ENCODE measurements at places on chromosomes 1 and 21. TPM values are rescaled to one million over a fixed set of nuclear protein-coding genes. Genes with fewer than 3 reads are reported as not detected.

ZYG11B gene
- total RNA-seq = 46.1 TPM

PADI2 gene
- total RNA-seq = not detected

GJA4 gene
- total RNA-seq = not detected

DNA sequence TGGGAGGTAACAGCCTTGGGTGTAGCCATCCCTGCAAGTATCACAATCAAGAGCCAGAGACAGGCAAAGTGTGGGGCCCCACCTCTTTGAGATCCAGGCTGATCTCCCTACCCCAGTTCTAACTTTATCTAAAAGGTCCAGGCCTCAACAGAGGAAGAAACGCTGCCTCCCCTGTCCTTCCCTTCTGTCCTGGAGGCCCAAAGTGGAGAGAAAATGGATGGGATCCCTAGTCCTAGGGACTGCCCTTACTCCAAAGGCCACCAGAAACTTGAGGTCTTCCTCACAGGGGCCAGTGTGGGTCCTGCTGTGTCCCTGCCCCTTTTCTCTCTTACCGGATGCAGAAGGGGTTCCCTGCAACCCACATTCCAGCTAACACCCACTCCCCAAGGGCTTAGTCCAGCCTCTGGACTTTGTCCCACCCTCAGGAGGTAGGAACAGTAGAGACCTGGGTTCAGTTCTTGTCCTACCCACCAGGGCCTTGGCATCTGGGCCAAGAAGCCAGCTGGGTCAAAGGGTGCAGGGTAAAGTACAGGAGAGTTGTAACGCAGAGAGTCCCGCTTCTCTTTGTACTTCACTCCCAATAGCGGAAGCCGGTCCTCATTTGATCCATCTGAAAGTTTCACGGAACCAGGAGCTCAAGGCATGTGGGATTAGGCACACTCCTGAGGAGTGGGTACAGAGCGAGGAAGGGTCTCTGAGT lies 1.9 kb downstream of the HDGF start:
- no peaks in the 10 kb centered on the region for H3K27me3 ChIP-seq
- H3K27ac ChIP-seq = peak overlapping the region; percentile 95
- peaks cover 35% of the 10 kb centered on the region for H3K4me1 ChIP-seq
- DNase-seq = no peak
- H3K36me3 ChIP-seq = peaks cover 4% of the 10 kb centered on the region

DNA sequence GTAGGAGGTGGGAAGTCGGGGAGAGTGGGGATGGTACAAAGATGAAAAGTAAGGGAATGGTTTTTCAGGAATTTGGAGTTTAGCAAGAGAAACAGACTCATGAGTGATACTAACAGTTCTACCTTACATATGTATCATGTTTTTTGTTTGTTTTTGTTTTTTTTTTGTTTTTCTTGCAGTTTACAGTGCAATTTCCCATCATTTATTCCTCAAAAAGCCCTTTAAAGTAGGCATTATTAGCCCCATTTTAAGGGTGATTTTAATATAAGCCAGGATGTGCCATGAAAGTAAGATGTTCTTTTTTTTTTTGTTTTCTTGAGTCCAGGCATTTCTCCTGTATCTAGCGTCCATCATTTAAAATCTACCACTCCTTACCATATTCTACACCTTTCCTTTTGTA lies 13.8 kb upstream of the TRIM45 start:
- H3K27ac ChIP-seq = no peak overlapping the region
- H3K27me3 ChIP-seq = no peaks in the 10 kb centered on the region
- no peaks in the 10 kb centered on the region for H3K4me1 ChIP-seq
- DNase-seq = no peak
- no peak overlapping the region for H3K4me3 ChIP-seq
- no peaks in the 10 kb centered on the region for H3K36me3 ChIP-seq

ACP6 gene
- 2.5 TPM for total RNA-seq

- H3K27ac ChIP-seq = peak overlapping the region; percentile 74
- DNase-seq = peak; percentile 48
- H3K27me3 ChIP-seq = no peaks in the 10 kb centered on the region
- H3K36me3 ChIP-seq = no peaks in the 10 kb centered on the region
- peaks cover 21% of the 10 kb centered on the region for H3K4me1 ChIP-seq
- H3K4me3 ChIP-seq = no peak overlapping the region
These were observed 5.9 kb upstream of the BRWD1 start for GRCh38 chr21:39319251-39319756.

CLCA4 gene
- total RNA-seq = not detected

DNA sequence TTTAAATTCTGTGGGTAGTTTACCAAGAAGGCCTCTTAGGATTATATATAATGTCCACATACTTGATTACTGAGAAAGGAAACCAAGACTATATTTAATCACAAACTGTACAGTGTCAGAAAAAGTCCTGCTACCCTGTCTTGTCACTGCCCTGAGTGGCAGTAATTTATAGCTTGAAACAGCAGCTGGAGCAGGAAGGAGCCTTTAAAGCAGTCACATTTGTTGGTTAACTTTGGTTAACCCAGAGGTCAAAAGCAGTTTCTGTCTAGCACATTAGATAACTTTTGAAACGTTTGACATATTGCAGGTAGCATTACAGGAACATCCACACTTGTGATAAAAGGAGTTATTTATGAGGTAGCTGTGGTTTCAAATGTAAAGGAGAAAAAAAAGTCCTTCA lies 161.7 kb downstream of the ROR1 start:
- H3K4me1 ChIP-seq = no peaks in the 10 kb centered on the region
- no peak overlapping the region for H3K27ac ChIP-seq
- H3K36me3 ChIP-seq = no peaks in the 10 kb centered on the region
- no peak for DNase-seq
- H3K27me3 ChIP-seq = no peaks in the 10 kb centered on the region

LAD1 gene
- under 0.01 TPM for total RNA-seq

GRCh38 chr1:181801617-181802016 lies 259.9 kb downstream of the ZNF648 start:
- H3K4me1 ChIP-seq = no peaks in the 10 kb centered on the region
- H3K36me3 ChIP-seq = no peaks in the 10 kb centered on the region
- H3K27ac ChIP-seq = no peak overlapping the region

- H3K36me3 ChIP-seq = peaks cover 4% of the 10 kb centered on the region
- no peaks in the 10 kb centered on the region for H3K4me1 ChIP-seq
- no peaks in the 10 kb centered on the region for H3K27me3 ChIP-seq
- no peak overlapping the region for H3K4me3 ChIP-seq
- no peak for DNase-seq
These were observed 22.1 kb downstream of the ATP1B1 start for GRCh38 chr1:169128562-169128961.

MKNK1 gene
- 16.4 TPM for total RNA-seq

DNA sequence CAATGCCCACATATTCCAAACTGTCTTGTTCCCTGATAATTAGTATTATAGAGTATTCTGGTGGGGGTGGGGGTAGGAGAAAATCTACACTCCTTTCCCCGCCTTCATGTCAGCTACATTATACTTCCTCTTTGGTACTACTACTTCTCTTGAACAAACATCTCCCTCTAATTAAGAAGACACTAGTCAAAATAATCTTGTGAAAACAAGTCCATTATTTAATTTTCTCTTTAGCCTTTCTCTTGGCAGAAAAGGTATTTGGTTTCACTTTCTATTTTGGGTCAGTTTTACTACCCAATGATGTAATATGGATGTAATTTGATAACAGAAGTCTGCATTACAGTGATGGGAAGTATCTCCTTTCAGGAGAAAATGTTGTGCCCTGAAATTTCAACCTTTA lies 22.5 kb downstream of the NTMT2 start:
- DNase-seq = peak; percentile 64
- H3K4me3 ChIP-seq = no peak overlapping the region
- no peaks in the 10 kb centered on the region for H3K36me3 ChIP-seq
- H3K27me3 ChIP-seq = no peaks in the 10 kb centered on the region

Data from IMR-90 (cell line).